ENCODE measurements at places on chromosomes 6 and 20. TPM values are rescaled to one million over a fixed set of nuclear protein-coding genes. Genes with fewer than 3 reads are reported as not detected.

The ZC2HC1B gene
- 0.35 TPM for total RNA-seq

DNA sequence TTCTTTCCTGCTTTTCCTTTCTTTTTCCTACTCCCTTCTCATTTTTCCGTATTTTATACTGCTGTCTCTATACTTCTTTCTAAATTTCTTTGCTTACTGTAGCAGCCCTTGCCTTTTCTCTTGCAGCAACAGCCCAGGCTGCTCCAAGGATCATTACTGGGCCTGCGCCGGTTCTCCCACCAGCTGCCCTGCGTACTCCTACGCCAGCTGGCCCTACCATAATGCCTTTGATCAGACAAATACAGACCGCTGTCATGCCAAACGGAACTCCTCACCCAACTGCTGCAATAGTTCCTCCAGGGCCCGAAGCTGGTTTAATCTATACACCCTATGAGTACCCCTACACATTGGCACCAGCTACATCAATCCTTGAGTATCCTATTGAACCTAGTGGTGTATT, 148.8 kb downstream of the QKI start:
- H3K27ac ChIP-seq = no peak overlapping the region
- H3K4me1 ChIP-seq = no peaks in the 10 kb centered on the region
- no peak for DNase-seq
- no peaks in the 10 kb centered on the region for H3K36me3 ChIP-seq
- H3K27me3 ChIP-seq = no peaks in the 10 kb centered on the region

The PTCRA gene
- not detected for total RNA-seq

DNA sequence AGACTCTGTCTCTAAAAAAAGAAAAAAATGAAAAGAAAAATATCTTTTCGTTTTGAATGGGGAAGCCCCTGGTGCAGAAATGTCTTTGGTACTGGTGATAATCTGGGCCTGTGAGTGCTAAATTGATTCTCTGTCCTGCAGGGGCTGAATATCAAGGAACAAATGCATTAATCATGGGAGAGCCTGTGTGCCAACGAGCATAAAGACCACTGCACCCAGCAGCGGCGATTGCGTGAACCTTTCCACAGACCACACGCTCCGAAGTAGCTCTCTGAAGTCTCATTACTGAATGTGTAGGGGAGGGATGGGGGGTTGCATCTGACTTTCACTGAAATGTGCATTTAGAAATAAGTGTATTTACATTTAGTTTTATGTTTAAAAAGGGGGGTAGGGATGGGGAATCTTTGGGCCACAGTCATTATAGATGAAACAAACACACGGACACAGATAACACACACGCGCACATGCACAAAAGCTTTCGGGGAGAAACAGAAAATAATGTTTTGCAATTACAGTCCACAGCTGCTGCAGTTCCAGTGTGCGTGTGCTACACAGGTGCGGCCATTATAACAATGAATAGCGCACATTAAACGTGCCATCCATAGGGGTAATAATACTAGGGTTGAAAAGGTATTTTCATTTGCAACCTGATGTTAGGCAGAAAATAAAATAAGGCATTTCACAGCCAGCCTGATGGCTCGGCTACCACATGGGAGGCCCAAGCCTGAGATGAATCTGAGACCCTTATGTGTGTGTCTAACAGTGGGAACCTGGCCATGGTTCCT, 154.0 kb downstream of the MBOAT1 start:
- no peak overlapping the region for H3K4me3 ChIP-seq
- H3K27me3 ChIP-seq = no peaks in the 10 kb centered on the region
- no peaks in the 10 kb centered on the region for H3K36me3 ChIP-seq
- no peaks in the 10 kb centered on the region for H3K4me1 ChIP-seq

GRCh38 chr6:84151669-84152068, 75.8 kb downstream of the CEP162 start:
- no peaks in the 10 kb centered on the region for H3K36me3 ChIP-seq
- no peak for DNase-seq
- no peak overlapping the region for H3K4me3 ChIP-seq
- no peaks in the 10 kb centered on the region for H3K27me3 ChIP-seq

GRCh38 chr6:36327226-36327918, 9.3 kb downstream of the BNIP5 start:
- no peaks in the 10 kb centered on the region for H3K4me1 ChIP-seq
- H3K4me3 ChIP-seq = no peak overlapping the region
- H3K27me3 ChIP-seq = no peaks in the 10 kb centered on the region
- no peak overlapping the region for H3K27ac ChIP-seq
- DNase-seq = no peak

All from uterus (tissue), 4 donors.